Kasumi-1 (cell line): ENCODE measurements at places on chromosomes 6 and 20.

GRCh38 chr6:45881705-45882467 lies 133.8 kb downstream of the CLIC5 start:
- DNase-seq: no peak

DNA sequence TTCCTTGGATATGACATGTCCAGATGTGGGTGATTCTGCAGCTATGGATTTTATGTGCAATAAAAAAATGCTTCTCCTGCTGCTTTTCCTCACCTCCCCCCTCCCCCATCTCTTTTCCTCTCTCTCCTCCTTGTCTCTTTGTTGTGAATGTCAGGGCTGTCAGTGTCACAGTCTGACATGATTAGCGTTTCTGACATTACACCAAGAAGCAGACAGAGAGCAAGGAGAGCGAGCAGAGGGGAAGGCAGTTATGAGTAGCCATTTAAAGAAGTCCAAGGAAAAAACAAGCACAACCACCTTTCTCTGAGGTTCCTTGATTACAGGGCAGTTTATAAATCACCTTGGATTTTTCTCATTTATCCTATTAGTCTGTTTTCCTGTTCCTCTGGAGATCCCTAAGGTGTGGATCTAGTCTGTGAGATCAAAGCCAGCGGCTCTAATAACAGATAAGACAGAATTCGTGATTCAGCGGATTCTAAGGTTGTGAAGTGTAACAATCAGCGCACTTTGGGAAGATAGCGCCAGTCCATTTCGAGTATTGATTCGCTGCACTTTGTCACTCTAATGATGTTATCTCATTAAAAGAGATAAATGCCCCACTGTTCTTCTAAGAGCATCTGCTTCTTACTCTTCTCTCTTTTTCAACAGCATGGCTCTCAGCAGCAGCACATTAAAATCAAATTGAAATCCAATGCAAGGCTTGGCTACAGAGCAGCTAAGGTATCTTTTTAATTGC lies 101.4 kb downstream of the BACH2 start:
- DNase-seq: no peak

- no peak for DNase-seq
These were observed 260.0 kb upstream of the CDYL start for GRCh38 chr6:4516206-4516605.

- DNase-seq: no peak
These were observed 405.6 kb downstream of the BTBD9 start for GRCh38 chr6:38234141-38234540.

GRCh38 chr20:645318-646106 lies 7.5 kb downstream of the SRXN1 start:
- peak; percentile 69 for DNase-seq

DNA sequence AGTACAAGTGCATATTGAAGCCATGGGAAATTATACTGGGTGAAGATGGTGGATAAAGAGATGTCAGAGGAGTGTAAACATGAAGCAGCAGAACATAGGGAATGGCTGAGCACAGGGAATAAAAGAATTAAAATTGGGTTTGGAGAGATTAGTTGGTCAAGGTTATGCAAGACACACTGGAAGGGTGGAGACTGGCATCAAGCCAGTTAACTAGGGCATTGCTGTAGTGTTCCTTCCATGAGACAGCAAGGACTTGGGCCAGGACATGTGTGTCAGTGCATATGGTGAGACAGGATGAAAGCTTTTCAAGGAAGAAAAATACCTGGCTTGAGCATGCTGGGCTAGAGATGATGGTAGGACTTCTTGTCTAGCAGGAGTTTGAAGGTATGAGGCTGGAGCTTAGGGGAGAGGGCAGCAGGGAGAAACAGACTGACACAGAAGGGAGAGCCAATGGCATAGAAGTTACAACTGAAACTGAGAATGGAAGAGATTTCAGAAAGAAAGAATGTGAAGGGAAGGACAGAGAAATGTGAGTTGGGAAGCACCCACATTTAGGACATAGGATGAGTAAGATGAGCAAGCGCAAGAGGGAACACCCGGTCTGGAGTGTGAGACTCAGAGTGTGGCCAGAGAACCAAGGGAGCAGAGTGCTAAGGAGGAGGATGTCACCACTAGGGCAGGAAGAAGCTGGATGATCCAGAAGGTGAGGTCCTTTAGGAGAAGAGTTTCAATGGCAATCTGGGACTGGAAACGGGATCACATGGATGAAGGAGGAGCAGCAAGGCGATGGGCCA lies 14.5 kb upstream of the TMEM170B start:
- DNase-seq: no peak

DNA sequence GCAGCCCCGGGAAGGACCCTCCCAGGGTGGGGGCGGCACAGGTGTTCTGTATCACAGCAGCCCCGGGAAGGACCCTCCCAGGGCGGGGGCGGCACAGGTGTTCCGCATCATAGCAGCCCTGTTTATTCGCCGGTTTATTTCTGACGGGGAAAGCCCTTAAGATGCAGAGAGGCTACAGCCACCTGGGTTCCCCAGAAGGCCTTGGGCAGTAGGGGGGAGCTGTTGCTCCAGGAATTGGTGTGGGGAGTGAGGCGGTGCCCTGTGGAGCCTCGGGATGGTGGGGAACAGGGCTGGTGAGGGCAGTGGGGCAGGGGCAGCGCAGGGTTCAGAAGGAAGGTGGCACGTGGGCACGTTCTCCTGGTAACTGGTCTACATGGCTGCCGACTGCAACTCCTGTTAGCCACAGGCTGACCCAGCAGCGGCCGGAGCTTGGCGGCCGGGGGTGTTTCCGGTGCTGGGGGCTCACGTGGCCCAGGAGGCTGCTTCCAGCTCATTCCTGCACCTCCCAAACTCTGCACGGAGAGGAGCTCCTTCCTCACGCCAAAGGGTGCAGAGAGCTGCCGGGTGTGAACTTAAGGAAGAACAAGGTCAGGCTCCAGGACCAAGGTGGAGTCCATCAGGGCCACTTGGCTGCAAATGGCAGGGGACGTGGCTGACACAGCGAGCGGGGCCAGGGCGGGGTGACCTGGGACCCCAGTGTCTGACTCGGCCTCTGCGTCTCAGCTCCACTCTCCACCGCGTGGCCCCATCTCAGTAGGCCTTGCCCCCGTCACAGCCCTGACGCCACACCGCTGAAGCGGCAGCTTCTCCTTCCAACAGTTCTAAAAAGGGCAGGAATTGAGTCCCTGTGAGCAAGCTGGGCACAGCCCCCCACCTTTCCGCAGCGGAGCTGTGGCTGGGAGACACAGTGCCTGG lies 13.2 kb downstream of the SLCO4A1 start:
- no peak for DNase-seq

GRCh38 chr20:13469262-13469661 lies 169.5 kb downstream of the TASP1 start:
- no peak for DNase-seq

DNA sequence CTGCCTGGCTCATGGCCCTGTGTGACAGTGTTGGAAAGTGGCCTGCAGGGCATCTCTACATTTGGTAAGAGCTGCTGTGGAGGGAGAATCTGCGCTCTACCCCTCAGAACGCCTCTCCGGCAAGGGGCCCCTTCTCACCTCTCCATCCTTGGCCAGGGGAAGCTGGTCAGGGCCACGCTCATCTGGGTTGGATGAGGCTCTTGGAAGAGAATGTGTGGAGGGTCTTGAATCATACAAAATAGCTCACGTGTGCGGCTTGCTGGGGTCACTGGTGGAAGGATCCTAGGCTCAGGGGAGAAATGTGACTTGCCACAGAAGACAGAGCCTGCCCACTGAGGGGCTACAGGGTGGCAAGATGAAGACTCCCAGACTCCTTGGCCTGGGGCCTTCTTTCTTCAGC lies 105.0 kb downstream of the SCML4 start:
- no peak for DNase-seq
